ENCODE measurements at places on chromosomes 6 and 20. TPM values are rescaled to one million over a fixed set of nuclear protein-coding genes. Genes with fewer than 3 reads are reported as not detected.
A peak's percentile ranks its signal among the peaks of the same experiment; 100 is the strongest.

GRCh38 chr6:113809826-113810225 lies 47.3 kb upstream of the MARCKS start:
- no peak for DNase-seq
- H3K27me3 ChIP-seq: no peaks in the 10 kb centered on the region
- no peak overlapping the region for H3K4me3 ChIP-seq
- H3K4me1 ChIP-seq: no peaks in the 10 kb centered on the region

The RCAN2 gene
- total RNA-seq: 19.4 TPM

The HLA-DMA gene
- 28.8 TPM for total RNA-seq

GRCh38 chr6:106927531-106928398 lies 46.8 kb downstream of the CD24 start:
- no peaks in the 10 kb centered on the region for H3K27me3 ChIP-seq
- no peak overlapping the region for H3K27ac ChIP-seq
- H3K36me3 ChIP-seq: no peaks in the 10 kb centered on the region
- no peaks in the 10 kb centered on the region for H3K4me1 ChIP-seq
- no peak overlapping the region for H3K4me3 ChIP-seq
- DNase-seq: no peak

- peak overlapping the region; percentile 17 for H3K27ac ChIP-seq
- H3K4me1 ChIP-seq: no peaks in the 10 kb centered on the region
- no peaks in the 10 kb centered on the region for H3K36me3 ChIP-seq
Observed at GRCh38 chr20:64051561-64052325, 2.3 kb upstream of the SOX18 start.

- no peak overlapping the region for H3K4me3 ChIP-seq
- H3K27me3 ChIP-seq: no peaks in the 10 kb centered on the region
- H3K36me3 ChIP-seq: no peaks in the 10 kb centered on the region
- peak overlapping the region; percentile 81 for H3K27ac ChIP-seq
Observed at GRCh38 chr6:6915813-6916547, 191.8 kb upstream of the RREB1 start.

DNA sequence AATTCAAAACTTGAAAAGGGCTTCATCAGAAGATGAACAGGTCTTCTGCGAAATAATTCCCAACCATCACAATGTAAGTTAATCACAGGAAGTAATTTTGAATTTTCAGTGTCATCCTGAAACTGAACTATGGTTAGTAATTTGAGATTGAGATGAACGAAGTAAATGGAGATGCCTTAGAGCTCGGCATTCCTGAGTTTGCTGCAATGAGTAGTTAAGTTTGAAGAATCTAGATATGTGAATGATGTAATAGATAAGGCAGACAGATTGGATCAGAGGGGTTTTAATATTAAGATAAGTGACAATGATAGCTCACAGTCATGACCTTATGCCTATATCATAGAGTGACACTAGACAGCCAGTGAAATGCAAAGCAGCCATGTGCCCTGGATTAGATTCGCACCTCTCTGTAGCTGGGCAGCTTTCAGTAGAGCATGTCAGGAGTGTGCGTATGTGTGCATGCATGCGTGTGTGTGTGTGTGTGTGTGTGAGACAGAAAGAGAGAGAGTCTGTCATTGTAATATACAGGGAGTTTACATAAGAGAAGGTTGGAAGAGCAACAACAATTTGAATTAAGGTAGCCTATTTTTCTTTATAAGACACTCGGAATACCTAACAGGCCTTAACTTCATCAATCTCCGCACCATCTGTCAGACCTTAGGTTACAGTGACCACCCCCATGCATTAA lies 233.0 kb downstream of the GMPR start:
- no peak overlapping the region for H3K4me3 ChIP-seq
- H3K4me1 ChIP-seq: no peaks in the 10 kb centered on the region
- H3K36me3 ChIP-seq: no peaks in the 10 kb centered on the region

DNA sequence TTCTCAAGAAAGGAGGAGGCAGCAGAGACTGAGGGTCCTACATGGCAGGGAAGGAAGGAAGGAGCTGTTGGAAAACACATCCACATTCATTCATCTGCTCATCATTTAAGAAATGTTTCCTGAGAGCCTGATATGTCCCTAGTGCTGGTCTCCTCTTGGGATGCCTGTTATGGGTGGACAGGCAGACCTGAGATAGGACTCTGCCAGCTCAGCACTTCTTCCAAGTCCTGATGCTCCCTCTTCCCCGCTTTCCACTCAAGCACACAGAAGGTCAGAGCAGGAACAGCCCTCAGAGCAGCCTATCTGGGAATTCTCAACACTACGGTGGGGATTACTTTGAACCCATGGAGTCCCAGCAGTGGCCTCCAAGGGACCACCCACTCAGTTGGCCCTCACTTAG lies 8.0 kb upstream of the SIRPD start:
- H3K27me3 ChIP-seq: no peaks in the 10 kb centered on the region
- H3K4me3 ChIP-seq: no peak overlapping the region
- no peaks in the 10 kb centered on the region for H3K4me1 ChIP-seq
- DNase-seq: no peak
- no peaks in the 10 kb centered on the region for H3K36me3 ChIP-seq
- H3K27ac ChIP-seq: no peak overlapping the region

- no peaks in the 10 kb centered on the region for H3K4me1 ChIP-seq
- H3K27me3 ChIP-seq: no peaks in the 10 kb centered on the region
- no peak overlapping the region for H3K27ac ChIP-seq
Observed at GRCh38 chr6:82702574-82702973, 339.0 kb downstream of the TPBG start.

- peaks cover 94% of the 10 kb centered on the region for H3K36me3 ChIP-seq
- DNase-seq: no peak
- H3K4me1 ChIP-seq: no peaks in the 10 kb centered on the region
Observed at GRCh38 chr6:3108746-3109414, 9.6 kb upstream of the BPHL start.

The EFCAB8 gene
- not detected for total RNA-seq

DNA sequence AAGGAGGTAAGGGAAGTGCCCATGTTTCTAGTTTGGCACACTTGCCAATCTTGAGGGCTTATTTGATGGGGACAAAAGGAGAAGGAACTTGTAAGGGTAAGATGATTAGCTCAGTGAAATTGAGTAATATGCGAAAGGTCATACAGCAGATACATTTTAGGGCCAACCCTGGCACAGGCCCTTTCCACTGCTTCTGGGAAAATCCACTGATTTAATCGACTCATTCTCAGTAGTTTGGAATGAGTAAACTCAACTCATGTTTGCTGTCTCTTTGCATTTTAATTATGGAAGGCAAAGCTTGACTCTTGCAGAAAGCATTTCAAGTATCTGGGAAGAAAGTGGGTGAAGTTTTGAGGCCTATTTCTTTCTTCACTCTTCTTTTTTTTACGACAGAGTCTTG lies 20.0 kb downstream of the PHF20 start:
- no peaks in the 10 kb centered on the region for H3K36me3 ChIP-seq
- no peaks in the 10 kb centered on the region for H3K27me3 ChIP-seq
- no peaks in the 10 kb centered on the region for H3K4me1 ChIP-seq
- H3K27ac ChIP-seq: no peak overlapping the region
- H3K4me3 ChIP-seq: no peak overlapping the region

DNA sequence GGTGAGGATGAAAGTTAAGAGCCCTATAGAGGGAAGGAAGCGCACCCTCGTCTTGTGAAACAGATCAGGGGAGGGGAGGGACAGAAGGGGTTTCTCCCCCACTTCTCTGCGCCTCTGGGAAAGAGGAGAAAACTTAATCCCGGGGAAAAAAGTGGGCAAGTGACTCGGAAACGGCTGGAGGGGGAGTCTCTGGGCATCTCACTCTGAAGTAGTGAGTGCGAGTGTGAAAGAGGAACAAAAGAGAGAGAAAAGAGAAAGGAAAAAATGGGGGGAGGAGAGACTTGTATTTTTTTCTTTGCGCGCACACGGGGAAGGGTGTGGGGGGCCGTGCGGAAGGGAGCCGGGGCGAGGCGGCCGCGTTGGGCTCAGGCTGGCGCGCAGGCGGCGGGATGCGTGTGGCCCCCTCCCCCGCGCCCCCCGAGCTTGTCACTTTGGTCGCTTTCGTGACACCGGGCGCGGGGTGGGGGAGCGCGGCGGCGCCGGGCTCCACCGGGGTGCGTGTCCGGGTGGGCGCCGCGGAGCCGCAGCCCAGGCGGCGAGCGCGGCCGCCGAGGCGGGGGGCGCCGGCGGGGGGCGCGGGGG lies 454 bp downstream of the L3MBTL3 start:
- DNase-seq: peak; percentile 6
- H3K27ac ChIP-seq: peak overlapping the region; percentile 73
- peaks cover 12% of the 10 kb centered on the region for H3K4me1 ChIP-seq
- H3K27me3 ChIP-seq: no peaks in the 10 kb centered on the region
- H3K36me3 ChIP-seq: no peaks in the 10 kb centered on the region
- H3K4me3 ChIP-seq: peak overlapping the region; percentile 82

The DCBLD1 gene
- 13.2 TPM for total RNA-seq

- no peaks in the 10 kb centered on the region for H3K27me3 ChIP-seq
- no peaks in the 10 kb centered on the region for H3K36me3 ChIP-seq
- H3K27ac ChIP-seq: peak overlapping the region; percentile 70
Observed at GRCh38 chr6:121437851-121438651, 2.6 kb downstream of the GJA1 start.

Data from tibial nerve (tissue), 4 donors.